ENCODE measurements at places on chromosomes 7 and 10.

- DNase-seq = no peak
Observed at GRCh38 chr7:37598824-37599223, 84.7 kb upstream of the GPR141 start.

DNA sequence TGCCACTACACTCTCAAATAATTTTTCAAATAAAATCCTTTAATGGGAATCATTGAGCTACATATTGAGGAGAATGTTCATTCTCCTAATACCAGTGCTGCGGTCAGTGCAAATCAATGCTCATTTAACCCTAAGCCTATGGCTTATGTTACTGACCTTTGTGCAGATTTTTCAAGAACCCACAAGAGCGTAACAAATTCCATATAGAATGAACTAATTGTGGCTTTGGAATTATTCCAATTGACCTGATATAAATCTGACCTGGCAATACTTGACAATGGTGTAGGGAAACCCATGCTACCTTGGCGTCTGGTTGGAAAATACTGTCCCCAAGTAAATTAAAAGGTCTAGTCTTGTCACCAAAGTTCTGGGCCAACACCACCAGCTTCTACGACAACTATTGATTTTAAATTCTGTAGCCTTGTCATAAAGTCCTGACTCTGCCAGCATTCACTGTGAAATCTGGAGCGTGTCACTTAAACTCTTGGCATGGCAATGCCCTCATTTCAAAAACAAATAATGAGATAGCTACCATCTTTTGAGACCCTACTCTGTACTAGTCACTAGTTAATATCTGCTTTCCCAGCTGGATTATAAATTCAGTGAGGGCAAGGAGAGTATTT is 320.9 kb downstream of the AHR start:
- DNase-seq = no peak

GRCh38 chr10:83222300-83222699 is 917.0 kb upstream of the GHITM start:
- no peak for DNase-seq

DNA sequence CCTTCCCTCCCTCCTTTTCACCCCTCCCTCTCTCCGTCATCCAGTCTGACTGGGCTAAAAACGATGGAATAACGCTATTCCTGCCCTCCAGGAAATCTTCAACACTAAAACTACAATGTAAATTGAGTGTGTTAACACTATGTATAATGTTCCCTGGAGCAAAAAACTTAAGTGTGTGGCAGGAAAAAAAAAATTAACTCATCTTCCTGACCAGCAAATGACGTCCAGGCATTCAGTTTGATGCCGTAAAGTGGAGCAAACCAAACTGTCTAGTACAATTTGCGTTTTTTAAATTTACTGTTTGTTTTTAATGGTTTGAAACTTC is 545 bp upstream of the MTPN start:
- DNase-seq = no peak

- DNase-seq = peak; percentile 81
Observed at GRCh38 chr10:24449321-24449740, 240.4 kb downstream of the KIAA1217 start.

DNA sequence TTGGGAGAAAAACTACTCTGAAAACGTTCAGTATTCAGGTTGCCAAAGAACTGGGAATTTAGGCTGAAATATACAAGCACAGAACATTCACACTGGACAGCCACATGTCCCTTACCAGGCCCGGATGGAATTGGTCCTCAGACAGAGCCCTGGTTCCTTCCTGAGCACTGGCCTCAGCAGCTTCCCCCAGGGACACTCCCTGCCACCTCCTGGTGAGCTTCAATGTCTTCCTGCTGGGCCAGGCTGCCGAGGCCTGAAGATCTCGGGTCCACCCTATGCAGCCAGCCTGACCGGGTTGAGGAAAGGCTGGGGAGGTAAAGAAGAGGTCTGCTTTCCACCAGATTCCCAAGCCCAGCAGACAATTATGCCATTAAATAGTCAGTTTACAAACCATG is 24.8 kb downstream of the LEP start:
- no peak for DNase-seq

DNA sequence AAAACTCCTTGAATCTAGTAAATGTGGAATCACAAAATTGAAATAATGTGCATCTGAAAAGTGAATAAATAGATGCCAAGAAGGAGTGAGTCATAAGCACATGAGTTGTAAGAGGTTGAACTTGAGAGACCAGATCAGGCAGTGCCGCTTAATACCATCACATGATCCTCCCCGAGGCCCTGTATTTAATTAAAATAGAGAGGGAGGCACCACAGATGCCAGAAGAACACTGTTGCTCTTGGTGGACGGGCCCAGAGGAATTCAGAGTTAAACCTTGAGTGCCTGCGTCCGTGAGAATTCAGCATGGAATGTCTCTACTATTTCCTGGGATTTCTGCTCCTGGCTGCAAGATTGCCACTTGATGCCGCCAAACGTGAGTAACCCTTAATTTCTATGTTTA is at the start of gene GPNMB:
Gene GPNMB, plus strand, starts transcription at position 221 of the 400 bp plus-strand sequence. Its CDS starts 83 bp downstream, at position 304.
- peak; percentile 86 for DNase-seq

GRCh38 chr7:81036057-81036456 is 117.2 kb upstream of the SEMA3C start:
- peak; percentile 53 for DNase-seq

DNA sequence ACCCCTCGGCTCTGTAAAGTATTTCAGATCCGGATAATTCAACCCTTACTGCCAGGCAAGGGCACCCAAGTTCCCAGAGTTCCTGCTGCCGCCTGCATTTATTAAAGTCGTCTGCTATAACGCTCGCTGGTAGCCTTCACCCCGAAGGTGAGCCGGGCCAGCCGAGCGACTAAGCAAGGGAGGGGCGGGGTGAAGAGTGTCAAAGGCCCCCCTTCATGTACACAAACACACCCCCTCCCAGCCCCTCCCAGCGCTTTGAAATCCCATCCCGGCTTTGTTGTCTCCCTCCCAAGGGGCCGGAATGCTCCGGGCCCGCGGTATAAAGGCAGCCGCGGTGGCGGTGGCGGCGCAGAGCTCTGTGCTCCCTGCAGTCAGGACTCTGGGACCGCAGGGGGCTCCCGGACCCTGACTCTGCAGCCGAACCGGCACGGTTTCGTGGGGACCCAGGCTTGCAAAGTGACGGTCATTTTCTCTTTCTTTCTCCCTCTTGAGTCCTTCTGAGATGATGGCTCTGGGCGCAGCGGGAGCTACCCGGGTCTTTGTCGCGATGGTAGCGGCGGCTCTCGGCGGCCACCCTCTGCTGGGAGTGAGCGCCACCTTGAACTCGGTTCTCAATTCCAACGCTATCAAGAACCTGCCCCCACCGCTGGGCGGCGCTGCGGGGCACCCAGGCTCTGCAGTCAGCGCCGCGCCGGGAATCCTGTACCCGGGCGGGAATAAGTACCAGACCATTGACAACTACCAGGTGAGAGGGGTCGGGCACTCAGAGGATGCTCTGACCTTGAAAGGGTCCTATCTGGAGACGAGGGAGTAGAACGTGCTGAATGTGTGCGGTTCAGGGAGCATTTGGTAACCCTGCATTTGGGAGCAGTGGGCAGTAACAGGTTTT is at the start of gene DKK1:
Gene DKK1, plus strand, starts transcription at position 349 of the 889 bp plus-strand sequence. Its CDS starts 154 bp downstream, at position 503.
- peak; percentile 22 for DNase-seq

- peak; percentile 29 for DNase-seq
Observed at GRCh38 chr7:82235713-82236112, 207.9 kb downstream of the CACNA2D1 start.

DNA sequence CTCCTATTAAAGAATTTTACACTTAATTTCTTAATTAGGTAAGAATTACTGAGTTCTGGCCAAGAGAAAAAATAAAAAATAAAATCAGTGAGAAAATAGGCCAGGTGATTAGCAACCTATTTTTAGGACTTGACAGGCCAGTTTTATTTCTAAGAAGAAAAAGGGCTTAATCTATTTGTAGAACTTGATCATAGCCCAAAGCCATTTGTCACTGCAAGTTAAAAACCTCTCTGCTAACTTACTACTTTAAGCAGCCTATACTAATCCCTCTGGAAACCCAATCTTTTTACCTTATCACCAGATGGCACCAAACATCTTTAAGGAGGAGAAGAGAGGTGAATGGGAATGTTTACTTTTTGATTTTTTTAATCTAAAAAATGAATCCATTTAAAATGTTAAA is 222.1 kb upstream of the RHOBTB1 start:
- peak; percentile 61 for DNase-seq

DNA sequence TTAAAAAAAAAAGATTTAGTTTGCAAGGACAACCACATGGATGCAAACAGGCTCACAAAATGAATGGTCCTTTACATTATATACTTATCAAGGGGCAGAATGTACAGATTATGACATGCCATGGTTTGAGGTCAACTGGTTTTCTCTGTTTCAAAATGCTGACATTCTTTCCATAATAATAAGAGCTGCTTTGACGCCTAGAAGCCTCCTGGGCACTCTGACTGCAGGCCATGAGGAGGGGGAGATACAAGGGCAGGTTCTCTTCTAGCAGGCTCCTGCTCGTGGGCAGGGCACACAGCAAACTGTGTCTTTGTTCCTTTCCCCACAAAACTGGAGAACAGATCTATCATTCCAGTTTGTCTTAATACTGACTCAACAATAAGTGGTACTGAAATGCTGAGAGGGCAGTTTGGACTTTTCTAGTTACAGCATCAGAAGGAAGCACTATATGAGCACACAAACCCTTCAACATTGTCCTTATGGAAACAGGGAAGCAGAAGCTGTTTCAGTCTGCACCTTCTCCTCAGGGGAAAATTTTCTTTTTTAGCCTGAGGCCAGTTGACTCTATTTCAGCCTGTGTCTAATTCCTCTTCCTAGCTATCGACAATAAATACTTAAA is 314.9 kb upstream of the AOAH start:
- DNase-seq = peak; percentile 32

DNA sequence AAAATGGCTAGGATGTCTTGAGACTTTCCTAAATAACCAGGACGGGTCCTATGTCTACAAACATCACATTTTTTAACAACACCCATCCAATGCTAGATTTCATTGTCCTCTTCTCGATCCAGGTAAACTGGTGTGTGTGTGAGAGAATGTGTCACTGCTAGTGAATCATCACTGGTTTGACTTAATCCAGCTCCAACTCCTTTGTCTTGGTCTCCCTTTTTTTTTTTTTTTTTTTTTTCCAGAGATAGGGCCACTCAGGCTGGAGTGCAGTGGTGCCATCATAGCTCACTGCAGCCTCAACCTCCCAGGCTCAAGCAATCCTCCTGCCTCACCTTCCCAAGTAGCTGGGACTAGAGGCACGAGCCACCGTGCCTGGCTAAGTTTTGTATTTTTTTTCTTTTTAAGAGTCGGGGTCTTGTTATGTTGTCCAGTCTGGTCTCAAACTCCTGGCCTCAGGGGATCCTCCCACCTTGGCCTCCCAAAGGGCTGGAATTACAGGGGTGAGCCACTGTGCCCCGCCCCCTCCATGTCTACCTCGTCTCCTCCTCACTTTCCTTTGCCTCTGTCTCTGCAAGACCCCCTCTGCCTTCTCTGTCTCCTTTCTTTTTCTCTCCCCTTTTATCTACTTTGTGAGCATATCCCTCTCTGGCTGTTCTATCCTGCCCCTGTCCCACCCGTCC is 2.2 kb upstream of the UFSP1 start:
- DNase-seq = no peak

DNA sequence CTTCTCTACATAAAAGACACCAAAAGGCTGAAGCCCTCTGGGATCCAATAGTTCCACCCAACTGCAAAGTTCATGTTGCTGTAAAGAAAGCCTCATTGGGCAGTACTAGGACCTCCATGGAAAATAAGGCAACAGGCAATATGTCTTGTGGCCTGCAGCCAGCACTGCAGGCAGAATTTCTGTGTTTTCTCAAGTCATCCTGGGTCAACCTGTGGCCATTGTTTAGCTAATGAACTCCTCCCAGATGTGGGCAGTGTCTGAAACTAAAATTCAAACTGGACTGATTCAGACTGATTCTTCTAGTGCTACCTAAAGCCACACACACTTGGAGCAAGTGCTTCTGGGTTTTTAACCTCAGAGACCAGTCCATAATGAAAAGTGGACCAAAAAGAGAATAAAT is 141.5 kb downstream of the PPP1R17 start:
- no peak for DNase-seq

DNA sequence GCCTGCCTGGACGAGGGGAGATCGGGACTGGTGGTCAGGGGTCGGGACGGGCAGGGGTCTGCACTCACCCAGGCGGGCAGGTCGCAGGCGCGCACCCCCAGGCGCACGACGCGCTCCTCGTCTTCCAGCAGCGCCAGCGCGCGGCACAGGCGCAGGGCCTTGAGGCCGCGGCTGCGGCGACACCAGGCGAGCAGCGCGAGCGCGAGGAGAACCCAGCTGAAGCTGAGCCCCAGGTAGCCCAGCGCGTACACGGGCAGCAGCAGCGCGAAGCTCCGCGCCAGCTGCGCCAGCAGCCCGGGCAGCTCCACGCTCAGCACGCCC is 328 bp downstream of the ESYT2 start:
- peak; percentile 84 for DNase-seq

DNA sequence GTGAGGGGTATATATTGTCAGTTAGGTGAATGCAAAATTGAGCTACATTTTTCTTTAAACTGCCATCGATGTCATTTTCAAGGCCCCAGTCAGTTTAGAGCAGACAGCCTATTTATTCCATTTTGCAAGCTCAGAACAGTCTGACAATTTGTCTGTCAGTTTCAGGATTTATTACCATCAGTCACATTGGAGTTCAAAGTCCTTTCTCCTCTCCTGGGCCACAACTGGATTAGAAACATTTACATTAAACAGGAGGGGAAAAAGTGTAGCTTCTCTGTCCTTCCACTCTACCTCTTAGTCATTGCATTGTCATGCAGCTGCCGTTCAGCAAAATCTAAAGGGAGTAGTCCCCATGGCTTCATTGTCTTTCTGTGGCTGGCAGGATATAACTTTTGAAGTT is 3.5 kb upstream of the GHITM start:
- no peak for DNase-seq

GRCh38 chr7:29345590-29345989 is 151.0 kb downstream of the CHN2 start:
- DNase-seq = peak; percentile 46

DNA sequence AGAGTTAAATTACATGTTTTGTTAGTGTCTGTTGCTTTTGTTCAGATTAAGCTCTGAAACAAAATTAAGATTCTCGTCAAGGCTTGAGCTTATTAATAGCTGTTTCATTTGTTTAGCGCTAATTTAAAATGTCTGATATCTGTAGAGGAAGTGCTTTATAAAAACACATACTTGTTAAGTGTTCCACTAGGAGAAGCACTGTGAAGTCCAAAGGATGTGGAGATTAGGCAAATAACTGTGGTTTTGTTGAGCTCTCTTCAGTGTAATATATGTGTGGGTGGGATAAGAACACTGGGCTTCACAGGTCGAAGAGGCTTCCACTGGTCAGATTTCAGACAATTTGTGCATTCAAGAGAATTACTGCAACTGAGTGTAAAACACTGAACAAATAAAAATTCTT is 242.0 kb downstream of the AUTS2 start:
- no peak for DNase-seq

DNA sequence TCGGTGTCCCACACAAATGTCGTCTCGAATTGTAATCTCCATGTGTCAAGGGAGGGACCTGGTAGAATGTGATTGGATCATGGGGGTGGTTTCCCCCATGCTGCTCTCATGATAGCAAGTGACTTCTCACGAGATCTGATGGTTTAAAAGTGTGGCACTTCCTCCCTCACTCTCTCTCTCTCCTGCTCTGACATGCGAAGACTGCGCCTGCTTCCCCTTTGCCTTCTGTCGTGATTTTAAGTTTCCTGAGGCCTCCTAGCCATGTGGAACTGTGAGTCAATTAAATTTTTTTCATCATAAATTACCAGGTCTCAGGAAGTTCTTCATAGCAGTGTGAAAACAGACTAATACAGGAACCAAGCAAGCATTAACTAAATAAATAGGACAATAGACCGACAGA is 229.1 kb downstream of the GFRA1 start:
- no peak for DNase-seq

- no peak for DNase-seq
Observed at GRCh38 chr10:14665865-14666857, 108.5 kb downstream of the FAM107B start.
